ENCODE measurements at places on chromosomes 2 and 18.

- DNase-seq = no peak
Measured at GRCh38 chr18:46325895-46326294, 221.7 kb downstream of the HAUS1 start.

DNA sequence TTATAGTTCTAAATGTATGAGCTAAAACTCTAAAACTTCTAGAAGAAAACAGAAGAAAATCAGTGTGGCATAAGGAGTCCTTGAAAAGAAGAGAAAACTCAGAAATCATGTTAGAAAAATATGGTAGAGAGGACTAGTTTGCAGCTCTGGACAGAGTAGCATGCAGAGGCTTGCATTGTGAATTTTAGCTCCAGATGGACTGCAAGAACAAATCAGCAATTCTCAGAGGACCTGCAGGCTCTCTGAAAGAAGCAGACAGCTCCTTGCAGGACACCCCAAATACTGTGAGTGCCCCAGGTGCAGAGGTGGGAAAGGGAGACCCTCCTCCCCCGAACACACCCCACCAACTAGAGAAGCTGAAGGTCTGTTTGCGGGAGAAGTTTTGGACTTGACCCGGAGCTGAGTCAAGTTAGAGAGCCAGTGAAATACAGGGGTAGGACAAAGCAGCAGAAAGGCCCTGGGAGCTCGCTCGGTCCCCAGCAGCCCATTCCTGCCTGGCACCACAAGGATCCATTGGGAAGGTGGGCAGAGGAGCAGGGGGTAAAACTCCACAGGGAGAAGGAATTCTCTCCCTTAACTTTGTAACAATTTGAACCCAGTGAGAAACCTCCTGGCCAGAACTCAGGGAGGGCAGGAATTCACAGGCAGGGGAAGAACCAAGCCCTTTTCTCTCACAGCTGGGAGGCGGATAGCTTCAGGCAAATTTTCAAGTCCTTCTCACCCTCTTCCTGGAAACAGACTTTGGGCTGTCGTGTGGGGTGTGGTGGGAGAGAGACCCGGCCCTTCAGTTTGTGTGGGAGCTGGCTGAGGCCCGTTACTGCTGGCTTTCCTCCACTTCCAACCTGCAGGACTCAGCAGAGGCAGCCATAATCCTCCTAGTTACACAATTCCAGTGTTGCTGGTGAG lies 216.2 kb upstream of the SLC35G4 start:
- no peak for DNase-seq

GRCh38 chr18:1564793-1565192 lies 660.1 kb downstream of the ADCYAP1 start:
- peak; percentile 2 for DNase-seq

DNA sequence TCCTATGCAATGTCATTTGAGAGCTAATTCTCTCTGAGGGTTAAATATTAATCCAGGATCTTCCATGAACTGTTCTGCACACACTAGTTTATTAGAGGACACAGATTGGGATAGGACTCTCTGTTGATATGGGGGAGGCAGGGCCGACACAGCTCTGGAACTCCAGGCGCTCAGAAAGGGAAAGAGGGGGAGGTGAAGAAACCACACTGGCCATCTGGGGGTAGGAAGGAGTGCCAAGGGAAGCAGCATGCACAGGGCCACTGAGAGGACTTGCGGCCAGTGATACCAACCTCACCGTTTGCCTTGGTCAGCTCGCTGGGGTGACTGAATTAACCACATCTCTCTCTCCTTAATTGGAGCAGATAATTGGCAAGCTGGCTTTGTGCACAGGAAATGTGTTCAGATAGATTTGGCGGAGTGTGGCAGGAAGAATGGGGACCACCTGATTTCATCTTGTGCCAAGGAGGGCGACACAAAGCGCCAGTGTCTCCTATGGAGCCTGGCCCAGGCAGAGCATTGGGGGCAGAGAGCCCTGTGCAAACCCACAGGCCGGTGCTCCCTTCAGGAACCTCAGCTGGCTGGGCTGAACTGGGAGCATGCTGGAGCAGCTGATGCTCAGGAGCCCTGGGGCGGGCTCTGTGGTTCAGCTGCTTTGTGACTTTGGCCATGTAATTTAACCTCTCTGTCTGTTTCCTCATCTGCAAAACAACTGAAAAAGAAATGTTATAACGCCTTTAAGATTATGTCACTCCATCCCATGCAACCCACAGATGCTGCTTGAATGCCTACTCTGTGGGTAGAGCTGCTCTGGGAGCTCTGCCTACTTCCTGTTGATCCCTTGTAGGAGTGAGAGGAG lies 114.7 kb upstream of the STON1 start:
- no peak for DNase-seq

DNA sequence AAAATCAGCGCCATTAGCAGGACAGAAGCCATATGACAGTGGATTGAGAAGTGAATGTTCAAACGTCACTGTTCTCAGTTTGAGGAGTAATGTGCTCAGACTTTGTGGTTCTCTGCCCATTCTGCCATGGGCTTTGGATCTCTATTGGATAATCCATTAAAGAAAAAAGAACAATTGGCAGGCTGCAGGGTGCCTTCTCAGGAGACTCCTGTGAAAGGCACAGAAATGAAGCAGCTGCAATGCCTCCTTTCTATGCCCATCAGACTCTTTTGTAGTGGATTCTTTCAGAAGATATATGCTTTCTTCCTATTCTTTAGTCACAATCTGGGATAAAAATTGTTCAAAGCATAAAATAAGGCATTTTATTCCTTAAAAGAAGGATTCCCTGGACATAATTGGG lies 506.9 kb upstream of the KLHL29 start:
- no peak for DNase-seq

GRCh38 chr2:137910641-137911040 lies 53.6 kb upstream of the HNMT start:
- peak; percentile 52 for DNase-seq

DNA sequence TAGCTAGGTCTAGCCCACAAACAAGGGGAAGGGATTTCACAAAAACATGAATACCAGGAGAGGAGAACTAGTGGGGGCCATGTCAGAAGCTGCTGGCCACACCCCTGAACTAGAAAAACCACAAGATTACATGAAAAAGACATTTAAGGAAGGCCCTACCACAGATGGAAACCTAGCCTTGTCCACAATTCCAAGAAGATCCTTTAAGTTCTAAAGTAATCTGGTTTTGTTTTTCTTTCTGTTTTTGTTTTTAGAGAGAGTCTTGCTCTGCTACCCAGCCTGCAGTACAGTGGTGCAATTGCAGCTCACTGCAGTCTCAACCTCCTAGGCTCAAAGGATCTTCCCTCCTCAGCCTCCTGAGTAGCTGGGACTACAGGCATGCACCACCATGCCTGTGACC lies 34.2 kb upstream of the CAB39 start:
- no peak for DNase-seq

DNA sequence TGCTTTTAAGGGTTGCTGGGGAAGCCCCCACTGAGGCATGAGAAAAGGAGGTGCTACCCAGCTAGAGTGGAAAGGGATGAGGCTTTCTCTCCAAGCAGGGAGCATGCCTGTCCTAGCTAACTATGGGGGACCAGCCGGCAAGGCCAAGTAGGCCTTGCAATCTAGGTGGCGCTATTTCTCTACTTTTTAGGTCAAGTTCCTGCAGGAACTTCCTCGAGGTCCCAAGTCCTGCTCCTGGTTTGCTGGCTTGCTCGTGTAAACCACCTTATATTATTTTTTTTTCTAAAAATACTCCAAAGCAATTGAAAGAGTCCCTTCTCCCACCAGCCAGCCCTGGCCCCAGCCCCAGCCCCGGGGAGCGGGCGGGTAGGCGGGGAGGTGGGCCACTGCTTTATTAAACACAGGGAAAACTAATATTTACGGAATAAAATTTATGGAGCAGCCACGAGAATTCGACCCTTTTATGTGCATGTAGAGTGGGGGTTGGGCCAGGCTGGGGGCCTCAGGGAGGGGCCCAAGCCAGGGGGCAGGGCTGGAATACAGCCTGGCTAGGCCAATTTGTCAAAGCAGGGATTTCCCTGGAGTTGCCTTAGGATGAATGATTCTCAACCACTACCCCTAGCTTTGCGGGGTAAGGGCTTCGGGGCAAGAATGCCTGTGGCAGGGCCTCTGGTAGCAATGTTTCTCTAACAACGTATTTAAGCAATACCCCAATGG lies 12.8 kb upstream of the IHH start:
- peak; percentile 59 for DNase-seq

DNA sequence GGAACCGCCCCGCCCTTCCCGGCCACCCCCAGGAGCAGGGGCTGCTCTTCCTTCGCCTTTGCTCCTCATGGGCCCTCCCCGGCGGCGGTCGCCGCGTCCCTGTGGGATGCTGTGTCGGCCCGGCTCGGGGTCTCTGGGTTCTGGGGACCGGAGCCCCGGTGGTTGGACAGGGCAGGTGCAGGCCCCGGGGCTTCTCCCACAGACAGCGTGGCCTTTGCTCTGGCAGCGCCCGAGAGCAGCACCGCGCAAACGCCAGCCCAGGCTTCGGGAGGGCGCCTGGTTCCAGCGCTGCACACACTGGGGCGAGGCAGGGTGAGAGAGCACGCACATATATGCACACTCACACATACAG lies 9.0 kb upstream of the KCNG2 start:
- no peak for DNase-seq

- no peak for DNase-seq
Measured at GRCh38 chr18:680392-680791, 22.9 kb downstream of the TYMS start.

GRCh38 chr2:191253476-191253875 lies 8.3 kb downstream of the MYO1B start:
- no peak for DNase-seq

GRCh38 chr2:160406591-160407392 lies 86.8 kb downstream of the RBMS1 start:
- peak; percentile 74 for DNase-seq

- no peak for DNase-seq
Measured at GRCh38 chr18:48033790-48034650, 103.6 kb upstream of the SMAD2 start.

DNA sequence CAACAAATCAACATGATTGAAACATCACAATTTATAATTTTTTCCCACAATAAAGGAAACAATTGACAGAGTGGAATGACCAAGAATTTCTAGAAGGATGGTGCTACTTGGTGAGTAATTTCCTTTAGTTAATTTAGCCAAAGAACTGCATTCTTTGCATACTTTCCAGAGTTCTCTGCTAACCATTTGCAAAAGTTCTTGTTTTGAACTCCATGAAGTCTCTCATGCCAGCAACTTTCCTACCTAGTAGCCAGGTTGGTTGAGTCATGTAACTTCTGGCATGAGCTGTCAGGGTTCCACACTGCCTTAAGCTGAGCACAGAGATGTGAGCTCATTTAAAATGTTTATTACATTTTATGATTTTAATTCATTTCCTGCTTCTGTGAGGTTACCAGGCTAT lies 539.6 kb downstream of the PID1 start:
- no peak for DNase-seq

DNA sequence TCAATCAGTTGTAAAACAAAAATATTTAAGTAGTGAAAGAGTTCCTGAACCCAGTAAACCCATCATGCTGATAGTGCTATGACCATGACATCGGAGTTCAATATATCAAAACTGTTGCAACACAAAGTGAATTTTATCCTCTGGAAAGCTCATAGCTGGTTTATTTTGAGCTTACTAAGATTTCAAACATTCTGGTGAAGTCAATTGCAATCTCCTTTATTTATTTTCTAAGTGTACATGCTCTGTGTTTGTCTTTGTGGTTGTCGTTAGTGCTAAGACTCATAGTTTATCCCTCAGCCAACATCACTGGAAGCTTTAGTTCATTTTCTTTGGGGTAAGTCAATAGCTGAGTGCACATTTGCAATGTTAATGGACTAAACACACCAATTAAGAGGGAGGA lies 91.9 kb downstream of the QPCT start:
- no peak for DNase-seq

DNA sequence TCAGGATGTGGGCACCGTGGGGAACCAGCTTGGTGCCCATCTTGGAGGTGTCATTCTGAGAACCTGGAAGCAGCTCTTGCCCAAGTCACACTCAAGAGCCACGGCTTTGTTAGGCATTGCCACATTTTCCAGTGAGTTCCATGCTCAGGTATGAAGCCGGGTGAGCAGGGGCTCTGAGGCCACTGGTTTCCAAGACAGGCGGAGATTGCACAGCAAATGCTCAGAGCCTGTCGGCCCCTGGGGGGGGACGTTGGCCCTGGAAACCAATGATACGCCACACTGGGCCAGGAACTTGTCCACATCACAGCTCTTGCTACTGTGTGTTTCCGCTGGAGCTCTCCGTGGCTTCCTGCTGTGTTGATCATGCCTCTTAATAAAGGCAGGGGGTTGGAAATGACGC lies 52.5 kb upstream of the SALL3 start:
- no peak for DNase-seq

GRCh38 chr2:133448195-133448594 lies 120.1 kb downstream of the NCKAP5 start:
- no peak for DNase-seq

GRCh38 chr18:24462838-24463775 lies 2.7 kb downstream of the HRH4 start:
- no peak for DNase-seq

GRCh38 chr2:232781765-232782164 lies 5.4 kb upstream of the KCNJ13 start:
- no peak for DNase-seq

DNA sequence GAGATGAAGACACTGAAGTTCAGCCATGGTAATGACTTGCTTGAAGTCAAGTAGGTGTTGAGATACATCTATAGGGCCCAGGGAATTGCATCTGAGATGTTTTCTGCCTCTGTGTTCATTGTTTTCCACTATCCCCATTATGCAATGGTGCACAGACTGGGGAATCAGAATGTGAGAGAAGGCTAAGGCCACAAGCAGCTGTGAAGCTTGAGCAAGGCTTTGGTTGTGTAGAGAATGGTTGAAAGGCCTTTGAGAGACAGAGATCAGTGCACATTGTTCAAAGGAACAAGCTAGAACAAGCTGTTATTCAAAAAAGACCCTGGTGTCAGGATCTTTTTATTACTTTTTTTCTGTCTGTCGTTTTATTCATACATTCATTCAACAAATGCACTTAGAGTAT lies 82.3 kb downstream of the MYO1B start:
- DNase-seq = no peak

Data from NCI-H2171 treated with DMSO at 0.1 percent for 48 hours (cell line).